ENCODE measurements at places on chromosomes 6 and 20. TPM values are rescaled to one million over a fixed set of nuclear protein-coding genes. Genes with fewer than 3 reads are reported as not detected.

Gene LY86
- 22.1 TPM for total RNA-seq

Gene PCNA
- total RNA-seq: 354 TPM

Gene IRAK1BP1
- total RNA-seq: 2.2 TPM

Gene SIRPA
- not detected for total RNA-seq

Gene TPD52L1
- not detected for total RNA-seq

Gene RNF146
- 26.2 TPM for total RNA-seq

Gene HFE
- 2.1 TPM for total RNA-seq

Gene METTL24
- not detected for total RNA-seq

Gene PNLDC1
- total RNA-seq: not detected

Gene SPACA1
- not detected for total RNA-seq

Gene TRDN
- total RNA-seq: not detected

Gene CALHM6
- 15.8 TPM for total RNA-seq

Gene TRIM31
- not detected for total RNA-seq

Measured in activated naive CD4-positive, alpha-beta T cell treated with anti-CD3 and anti-CD28 coated beads, Interleukin-2, amount 10 ng/mL, durations not matched to agents 5 hours and 36 hours (primary cell).